ENCODE measurements at places on chromosomes 6 and 20. TPM values are rescaled to one million over a fixed set of nuclear protein-coding genes. Genes with fewer than 3 reads are reported as not detected.

GRCh38 chr6:128241216-128241615 is 279.2 kb downstream of the PTPRK start:
- H3K27me3 ChIP-seq, result no peaks in the 10 kb centered on the region
- no peak overlapping the region for H3K4me3 ChIP-seq
- H3K27ac ChIP-seq, result no peak overlapping the region
- H3K4me1 ChIP-seq, result no peaks in the 10 kb centered on the region
- no peak for DNase-seq

DNA sequence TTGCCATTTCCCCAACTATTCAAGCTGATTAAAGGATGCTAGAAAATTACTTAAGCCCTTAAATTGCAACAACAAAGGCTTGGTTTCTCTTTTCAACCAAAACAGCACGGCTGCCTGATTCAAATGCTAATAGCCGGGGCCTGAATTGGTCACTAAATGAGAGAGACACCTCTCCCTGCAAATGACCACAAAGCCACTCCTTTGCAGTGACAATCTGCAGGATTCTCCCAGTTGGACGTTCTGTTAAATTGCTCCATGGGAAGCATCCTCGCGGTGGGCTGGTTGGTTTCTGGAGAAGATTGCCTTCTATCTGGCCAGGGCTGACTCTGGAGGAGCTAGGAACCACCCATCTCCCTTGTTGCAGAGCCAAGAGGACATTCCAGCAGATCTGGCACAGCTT is 29.7 kb upstream of the TBXT start:
- no peaks in the 10 kb centered on the region for H3K27me3 ChIP-seq
- H3K4me3 ChIP-seq, result no peak overlapping the region
- no peak overlapping the region for H3K27ac ChIP-seq
- DNase-seq, result no peak
- no peaks in the 10 kb centered on the region for H3K4me1 ChIP-seq
- H3K36me3 ChIP-seq, result no peaks in the 10 kb centered on the region

DNA sequence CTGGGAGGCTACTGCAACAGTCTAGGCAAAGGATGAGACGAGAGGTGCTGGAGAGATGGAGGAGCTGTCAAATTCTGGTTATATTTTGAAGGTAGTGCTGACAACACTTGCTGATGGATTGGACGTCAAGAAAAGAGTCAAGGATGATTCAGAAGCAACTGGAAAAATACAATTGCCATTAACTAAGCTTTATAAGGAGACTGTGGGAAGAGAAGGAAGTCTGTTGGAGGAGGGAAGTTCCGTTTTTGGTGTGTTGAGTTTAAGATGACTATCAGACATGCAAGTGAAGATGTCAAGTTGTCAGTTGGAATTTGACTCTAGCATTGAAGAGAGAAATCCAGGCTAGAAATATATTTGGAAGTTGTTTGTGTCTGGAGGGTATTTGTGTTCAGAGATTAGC is 358.1 kb downstream of the RNGTT start:
- no peaks in the 10 kb centered on the region for H3K27me3 ChIP-seq
- no peak for DNase-seq
- no peaks in the 10 kb centered on the region for H3K36me3 ChIP-seq
- no peaks in the 10 kb centered on the region for H3K4me1 ChIP-seq

DNA sequence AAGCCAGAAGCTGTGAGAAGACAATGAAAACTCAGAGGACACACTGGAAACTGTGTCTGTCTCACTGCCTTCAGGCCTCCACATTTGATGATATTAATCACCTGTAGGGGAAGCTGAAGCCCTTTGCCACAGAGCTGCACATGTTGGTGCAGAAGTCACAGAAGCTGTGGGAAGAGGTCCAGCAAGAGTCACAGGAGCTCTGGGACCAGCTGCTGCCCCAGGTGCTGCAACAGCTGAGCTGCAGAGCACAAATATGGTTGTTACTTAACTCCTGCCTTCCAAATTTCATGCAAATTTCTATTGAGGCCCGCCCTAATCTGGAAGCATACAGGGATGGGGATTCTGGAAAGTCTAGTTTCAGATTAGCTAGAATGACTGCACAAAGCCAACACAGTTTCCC is 169.3 kb downstream of the OGFRL1 start:
- no peaks in the 10 kb centered on the region for H3K27me3 ChIP-seq
- no peak overlapping the region for H3K4me3 ChIP-seq
- no peaks in the 10 kb centered on the region for H3K36me3 ChIP-seq
- DNase-seq, result no peak
- H3K27ac ChIP-seq, result no peak overlapping the region
- no peaks in the 10 kb centered on the region for H3K4me1 ChIP-seq

Gene JPH2
- 4.7 TPM for total RNA-seq

Gene CRISP3
- total RNA-seq, result 114 TPM
